Fibroblast of skin of left biceps (primary cell): ENCODE measurements at places on chromosomes 12 and 14.

- no peak for DNase-seq
Observed at GRCh38 chr12:21877293-21877982, 63.8 kb downstream of the ABCC9 start.

GRCh38 chr12:127429551-127430285 is 837.3 kb upstream of the TMEM132C start:
- no peak for DNase-seq

GRCh38 chr14:30252783-30253674 is 305.9 kb upstream of the G2E3 start:
- no peak for DNase-seq

GRCh38 chr14:27056586-27056985 is 458.8 kb upstream of the NOVA1 start:
- no peak for DNase-seq

- peak; percentile 0 for DNase-seq
Observed at GRCh38 chr14:66746316-66747006, 238.5 kb downstream of the GPHN start.

DNA sequence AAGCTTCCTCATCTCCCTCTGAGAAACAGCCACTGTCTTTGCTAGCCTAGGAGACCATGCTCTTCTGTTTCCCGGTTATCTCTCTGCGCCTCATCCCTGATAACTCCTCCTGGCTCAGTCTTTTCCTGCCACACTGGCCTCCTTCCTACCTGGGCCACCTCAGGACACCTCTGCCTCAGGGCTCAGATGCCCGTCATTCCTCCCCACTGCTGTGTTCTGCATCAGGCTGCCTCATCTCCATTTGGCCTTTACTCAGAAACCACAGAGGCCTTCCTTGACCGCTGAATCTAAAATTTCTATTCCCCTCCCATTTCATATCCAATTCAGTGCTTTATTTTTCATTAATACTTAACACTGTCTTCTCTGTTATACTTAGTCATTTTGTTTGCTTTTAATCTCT is 311.0 kb upstream of the RGS6 start:
- DNase-seq: no peak

DNA sequence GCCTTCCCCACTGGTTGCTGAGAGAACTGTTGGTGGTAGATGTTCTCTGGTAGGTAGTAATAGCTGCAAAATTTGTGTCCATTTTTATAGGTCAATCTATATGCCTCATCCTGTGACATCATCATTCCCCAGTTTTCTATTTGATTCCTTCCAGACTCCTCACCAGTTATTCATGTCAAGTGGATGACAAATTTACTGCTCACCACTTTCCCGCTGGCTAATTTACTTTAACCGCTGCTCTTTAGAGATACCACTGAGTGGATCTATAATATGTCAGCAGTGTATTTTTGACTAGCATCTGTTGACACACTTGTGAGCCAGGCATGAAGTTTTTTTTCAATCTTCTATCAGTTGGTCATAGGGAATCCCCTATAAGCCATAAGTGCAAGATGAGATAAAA is 24.6 kb downstream of the GPR65 start:
- no peak for DNase-seq

GRCh38 chr12:25959071-25959961 is 834 bp downstream of the RASSF8 start:
- peak; percentile 53 for DNase-seq

DNA sequence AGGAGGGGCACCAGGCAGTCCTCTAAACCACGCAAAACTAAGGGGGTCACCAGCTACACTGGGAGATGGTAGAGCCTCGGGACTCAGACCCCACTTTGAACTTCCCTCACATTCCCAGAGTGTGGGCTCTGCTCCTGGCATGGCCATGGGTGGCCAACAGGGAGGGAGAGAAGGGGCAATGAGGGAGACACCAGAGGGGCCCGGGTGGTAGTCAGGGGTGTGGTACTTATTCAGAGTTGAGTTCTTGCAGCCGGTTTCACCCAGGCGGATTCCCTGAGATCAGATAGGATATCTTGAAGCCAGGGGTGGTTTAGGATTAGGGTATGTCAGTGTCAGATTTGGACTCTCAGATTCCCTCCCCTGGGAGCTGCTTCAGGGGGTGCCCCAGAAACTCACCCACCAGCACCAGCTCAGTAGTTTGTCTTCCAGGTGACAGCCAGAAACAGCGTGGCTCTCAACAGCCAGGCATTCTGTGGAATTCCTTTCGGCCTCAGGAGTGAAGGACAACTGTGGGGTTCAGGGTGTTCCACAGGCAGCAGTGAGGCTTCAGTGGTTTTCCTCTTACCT is 56.0 kb downstream of the ELK3 start:
- DNase-seq: no peak
